ENCODE measurements at places on chromosomes 16 and 17.
A peak's percentile ranks its signal among the peaks of the same experiment; 100 is the strongest.

DNA sequence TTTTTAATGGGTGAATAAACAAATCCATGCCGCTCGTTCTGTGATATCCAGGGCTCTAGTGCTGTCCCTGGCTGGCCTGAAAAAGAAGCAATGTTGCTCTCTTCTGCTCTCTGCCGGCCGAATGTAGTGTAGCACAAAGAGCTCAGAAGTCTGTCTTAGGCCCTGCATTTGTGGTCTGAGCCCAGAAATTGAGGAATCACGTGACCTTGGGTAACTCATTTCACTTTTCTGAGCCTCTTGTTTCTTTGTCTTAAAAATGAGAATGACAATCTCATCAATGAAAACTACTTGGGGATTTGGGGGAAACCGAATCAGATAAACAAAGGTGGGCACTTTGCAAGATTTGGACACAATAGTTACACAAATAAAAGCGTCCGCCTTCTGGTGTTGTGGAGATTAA, 381.6 kb upstream of the ASIC2 start:
- peak; percentile 20 for DNase-seq

DNA sequence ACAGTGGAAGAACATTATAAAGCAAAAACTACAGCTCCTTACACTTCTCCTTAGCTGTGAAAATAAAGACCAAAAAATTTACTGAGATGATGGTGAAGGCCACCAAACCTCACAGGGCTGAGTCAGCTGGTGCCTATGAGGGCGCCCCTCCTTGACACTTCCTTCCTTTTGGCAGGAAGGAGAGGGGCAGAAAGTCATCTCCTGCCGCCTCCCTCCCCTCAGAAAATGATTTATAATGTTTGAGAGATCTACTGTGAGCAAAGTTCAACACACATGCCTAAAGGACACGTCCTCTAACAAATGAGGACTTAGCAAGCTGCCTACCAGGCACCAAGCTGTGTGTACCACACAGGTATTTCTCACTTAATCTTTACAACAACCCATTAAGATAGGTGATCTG, 245.7 kb downstream of the PRKCA start:
- peak; percentile 36 for DNase-seq

DNA sequence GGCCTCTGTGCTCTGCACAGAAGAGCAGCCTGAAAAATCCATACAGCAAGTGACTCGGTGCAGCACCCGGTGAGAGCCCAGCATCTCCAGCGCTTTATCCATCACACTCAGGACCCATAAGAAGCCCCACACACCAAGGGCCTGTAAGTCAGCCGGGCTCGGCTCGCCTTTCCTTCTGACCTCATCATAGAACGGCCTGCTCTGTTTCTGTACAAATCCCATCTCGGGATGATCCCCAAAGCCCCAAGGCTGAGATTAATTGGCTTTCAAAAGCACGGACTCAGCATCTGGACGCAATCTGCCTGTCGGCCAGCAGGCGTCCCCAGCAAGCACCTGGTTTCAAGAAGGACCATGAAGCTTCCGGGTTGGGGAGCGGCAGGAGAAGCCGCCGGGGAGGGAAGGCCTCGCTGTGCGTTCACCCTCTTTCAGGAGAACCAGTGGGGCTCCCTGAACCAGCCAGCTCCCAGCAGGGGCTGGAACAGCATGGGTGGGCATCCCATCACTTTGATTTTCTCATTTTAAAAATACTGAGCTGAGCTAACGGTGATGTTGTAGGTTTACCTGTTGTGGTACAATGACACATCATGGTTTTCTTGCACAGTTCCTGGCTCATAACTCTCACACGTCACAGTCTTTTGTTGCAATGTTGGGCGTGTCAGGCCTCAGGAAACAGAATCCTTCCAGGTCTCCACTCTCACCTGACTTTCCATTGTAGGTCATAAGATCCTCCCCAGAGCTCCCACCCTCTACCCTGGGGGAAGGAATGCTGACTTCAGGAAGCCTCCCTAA, 6.7 kb downstream of the CCDC57 start:
- DNase-seq = no peak

DNA sequence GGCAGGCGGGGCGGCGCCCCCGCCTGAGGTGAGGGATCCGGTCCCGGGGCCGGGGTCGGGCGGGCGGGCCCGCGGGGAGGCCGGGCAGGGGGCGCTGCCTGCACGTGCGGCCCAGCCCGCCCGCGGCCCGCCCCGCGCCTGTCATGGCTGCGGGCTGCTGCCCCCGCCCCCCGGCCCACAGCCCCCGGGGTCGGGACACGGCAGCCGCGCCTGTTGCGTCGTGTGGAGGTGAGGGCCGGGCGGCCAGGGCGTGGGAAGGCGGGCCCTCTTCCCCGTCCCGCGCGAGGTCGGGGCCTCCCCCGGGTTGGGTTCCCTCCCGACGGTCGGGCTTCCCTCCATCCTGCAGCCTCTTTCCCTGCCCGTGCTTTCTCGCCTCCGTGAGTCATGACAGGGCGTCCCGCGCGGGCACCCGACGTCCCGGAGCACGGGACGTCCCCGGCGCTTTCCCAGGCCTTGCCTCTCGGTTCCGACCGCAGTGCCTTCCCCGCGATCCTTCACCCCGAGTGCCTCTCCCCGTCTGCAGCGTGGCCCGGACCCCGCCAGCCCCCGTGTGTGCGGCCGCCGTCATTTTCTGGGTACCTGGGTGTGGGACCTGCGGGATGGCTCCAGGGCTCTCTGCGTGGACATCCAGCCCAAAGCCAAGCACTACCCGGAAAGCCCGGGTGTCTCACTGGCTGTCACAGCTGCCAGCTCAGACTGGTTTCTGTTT, 76.7 kb downstream of the CHD9 start:
- DNase-seq = peak; percentile 49

DNA sequence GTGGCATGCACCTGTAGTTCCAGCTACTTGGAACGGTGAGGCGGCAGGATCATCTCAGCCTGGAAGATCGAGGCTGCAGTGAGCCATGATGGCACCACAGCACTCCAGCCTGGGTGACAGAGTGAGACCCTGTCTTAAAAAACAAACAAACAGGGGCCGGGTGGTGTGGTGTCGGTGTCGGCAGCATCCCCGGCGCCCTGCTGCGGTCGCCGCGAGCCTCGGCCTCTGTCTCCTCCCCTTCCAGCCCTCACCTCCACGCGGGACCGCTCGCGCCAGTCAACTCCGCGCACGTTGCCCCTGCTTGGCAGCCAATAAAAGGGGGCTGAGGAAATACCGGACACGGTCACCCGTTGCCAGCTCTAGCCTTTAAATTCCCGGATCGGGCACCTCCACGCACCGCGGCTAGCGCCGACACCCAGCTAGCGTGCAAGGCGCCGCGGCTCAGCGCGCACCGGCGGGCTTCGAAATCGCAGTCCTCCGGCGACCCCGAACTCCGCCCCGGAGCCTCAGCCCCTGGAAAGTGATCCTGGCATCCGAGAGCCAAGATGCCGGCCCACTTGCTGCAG, 204.7 kb downstream of the CDRT15L2 start:
- no peak for DNase-seq

DNA sequence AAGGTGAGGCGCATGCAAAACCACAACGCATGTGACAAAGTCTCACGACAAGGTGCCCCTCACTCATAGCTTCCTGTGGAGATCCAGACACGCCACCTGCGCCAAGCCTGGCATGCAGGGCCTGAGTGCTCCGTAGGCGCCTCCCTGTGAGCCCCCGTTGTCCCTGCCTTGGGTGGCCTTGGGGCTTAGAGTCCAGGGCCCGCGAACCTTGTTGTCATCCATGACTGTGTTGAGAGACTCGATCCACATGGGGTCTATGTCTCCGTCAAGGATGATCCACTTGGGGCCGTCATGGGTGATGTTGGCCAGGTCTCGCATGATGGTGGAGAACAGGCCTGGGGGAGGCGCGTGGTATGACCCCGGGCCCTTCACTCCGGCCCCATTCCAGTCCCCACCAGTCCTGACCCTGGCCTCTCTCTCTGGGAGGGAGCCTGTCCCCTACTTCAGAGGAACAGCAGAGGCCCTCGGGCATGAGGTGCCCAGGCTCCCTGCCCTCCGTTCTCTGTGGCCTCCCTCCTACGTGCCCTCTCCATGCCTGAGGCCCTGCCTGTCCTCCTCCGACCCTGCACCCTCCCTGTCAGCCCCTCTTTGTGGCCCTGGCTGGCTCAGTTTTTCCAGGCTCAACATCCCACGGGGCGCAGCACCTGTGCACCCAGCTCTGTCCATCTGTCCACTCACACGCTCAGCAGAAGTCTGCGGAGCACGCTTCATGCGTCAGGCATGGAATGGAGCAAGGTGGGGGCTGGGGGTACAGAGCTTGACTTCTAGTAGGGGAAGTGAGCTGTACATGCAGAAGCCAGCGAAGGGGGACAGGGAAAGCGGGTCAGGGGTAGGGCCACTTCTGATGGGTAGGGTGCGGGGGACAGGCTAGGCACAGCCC, 85.7 kb downstream of the DNAH17 start:
- DNase-seq = no peak

- no peak for DNase-seq
Measured at GRCh38 chr17:1916963-1917715, 87.3 kb downstream of the RPA1 start.

- DNase-seq = no peak
Measured at GRCh38 chr16:25692742-25693508, 1.2 kb downstream of the HS3ST4 start.

- peak; percentile 15 for DNase-seq
Measured at GRCh38 chr17:46044286-46044928, 45.4 kb downstream of the STH start.

- DNase-seq = no peak
Measured at GRCh38 chr17:18233803-18234518, 8.5 kb downstream of the LLGL1 start.

GRCh38 chr17:63033142-63033541, 67.1 kb downstream of the TANC2 start:
- no peak for DNase-seq

Measured in stimulated activated CD8-positive, alpha-beta memory T cell treated with anti-CD3 and anti-CD28 coated beads, Interleukin-4, amount 100 ng/mL, for 24 hours (primary cell).